ENCODE measurements at places on chromosomes 4 and X.

DNA sequence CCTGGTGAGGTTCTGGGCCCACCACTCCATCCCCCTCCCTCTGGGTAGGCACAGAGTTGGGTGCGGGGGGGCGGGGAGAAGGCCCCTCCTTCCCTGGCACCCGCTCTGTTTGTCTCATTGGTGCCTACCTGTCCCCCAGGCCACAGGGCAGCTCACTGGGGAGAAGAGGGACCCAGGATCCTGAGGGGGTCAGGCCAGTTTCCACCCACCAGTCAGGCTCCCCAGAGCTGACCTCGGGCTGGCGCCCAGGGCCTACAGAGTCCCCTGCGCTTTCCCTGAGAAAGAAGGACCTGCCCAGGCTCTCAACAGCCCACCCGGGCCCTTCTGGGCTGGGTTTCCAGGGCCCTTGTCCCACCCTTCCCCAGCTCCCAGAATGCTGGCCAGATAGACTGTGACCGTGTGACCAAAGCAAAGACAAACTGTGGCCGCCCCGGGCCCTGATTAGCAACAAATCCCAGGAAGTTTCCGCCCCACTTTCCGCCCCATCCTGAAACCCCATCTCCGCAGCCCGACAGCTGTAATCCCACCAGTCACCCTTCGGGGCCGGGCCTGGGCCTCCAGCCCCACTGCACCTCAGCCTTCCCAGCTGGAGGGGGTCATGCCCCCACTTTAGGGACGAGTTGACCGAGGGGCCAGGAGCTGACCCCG, 33.8 kb upstream of the FGFR3 start:
- no peak for DNase-seq

- DNase-seq: no peak
Observed at GRCh38 chr4:112861691-112862674, 187.5 kb upstream of the ANK2 start.

- no peak for DNase-seq
Observed at GRCh38 chr4:139658185-139658584, 7.4 kb upstream of the MGST2 start.

DNA sequence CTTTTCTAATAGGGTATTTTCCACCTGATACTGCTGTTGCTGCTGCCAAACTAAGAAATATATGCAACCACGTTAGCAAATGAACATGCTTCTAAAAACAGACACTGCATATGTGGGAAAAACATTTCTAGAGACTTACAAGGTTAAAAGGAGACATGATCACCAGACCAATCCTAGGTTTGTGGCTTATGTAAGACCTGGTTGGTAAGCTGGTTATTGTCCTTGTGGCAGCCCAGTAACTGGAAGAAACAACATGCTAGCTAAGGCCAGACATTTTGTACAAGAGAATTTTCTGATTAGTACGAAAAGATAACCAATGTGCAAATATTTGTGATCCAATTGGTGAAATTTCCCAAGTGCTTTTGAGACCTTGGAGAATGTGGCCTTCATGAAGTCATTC, 112.0 kb downstream of the AFF2 start:
- DNase-seq: no peak

GRCh38 chr4:172390331-172390730, 577.1 kb downstream of the GALNTL6 start:
- DNase-seq: no peak

GRCh38 chr4:83438719-83439118, 16.9 kb downstream of the HELQ start:
- DNase-seq: no peak

GRCh38 chr4:165512424-165512823, 133.6 kb downstream of the CPE start:
- no peak for DNase-seq

DNA sequence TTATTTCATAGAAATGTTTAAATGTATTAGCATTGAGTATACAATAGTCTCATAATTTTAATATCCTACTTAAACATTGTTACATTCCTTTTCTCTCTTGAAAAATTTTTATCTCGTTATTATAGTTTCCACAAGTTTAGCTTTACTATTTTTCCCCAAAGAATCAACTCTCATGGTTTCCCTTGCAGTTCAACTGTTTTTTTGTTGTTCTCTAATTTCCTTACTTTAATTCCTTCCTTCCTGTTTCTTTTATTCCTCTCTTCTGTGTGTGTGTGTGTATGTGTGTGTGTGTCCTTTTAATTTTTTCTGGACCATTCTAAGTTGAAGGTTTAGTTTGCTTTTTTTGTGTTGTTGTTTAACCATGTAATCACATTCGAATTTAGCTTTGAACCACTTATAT, 171.1 kb downstream of the GASK1B start:
- DNase-seq: no peak

GRCh38 chr4:10117359-10118047, 904 bp upstream of the WDR1 start:
- no peak for DNase-seq

- DNase-seq: no peak
Observed at GRCh38 chr4:107619731-107620130, 100.3 kb downstream of the PAPSS1 start.

- no peak for DNase-seq
Observed at GRCh38 chr4:133856731-133857355, 344.7 kb downstream of the PABPC4L start.

DNA sequence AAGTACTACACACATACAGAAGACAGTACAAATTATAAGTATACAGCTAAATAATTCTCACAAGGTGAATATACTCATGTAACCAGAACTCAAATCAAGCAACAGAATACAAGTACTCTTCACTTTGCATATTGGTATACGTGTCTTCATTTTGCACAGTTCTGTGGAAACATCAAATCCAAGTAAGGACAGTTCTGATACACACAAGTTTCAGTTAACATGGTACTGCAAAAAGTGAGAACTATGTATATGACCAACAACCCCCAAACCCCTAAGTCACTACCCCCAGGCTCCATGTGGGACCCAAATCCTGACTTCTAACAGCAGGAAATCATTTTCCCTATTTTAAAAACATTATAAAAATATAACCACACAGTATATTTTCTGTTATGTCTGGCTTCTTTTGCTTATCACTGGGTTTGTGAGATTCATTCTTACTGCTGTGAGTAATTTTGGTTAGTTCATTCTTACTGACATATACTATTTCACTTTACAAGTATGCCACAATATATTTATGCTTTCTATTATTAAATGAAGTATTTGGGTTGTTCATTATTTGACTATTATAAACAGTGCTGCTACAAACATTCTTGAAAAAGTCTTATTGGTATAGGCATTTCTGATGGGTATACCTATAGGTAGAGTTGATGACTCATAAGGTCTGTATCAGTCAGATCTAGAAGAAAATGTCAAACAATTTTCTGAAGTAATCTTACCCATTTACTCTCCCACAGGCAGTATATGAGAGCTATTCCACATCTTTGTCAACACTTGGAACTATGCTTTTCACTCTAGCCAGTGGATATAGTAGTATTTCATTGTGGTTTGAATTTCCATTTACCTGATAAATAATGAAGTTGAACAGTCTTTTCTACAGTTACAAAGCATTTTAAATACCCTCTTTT, 47.0 kb downstream of the SCLT1 start:
- no peak for DNase-seq

DNA sequence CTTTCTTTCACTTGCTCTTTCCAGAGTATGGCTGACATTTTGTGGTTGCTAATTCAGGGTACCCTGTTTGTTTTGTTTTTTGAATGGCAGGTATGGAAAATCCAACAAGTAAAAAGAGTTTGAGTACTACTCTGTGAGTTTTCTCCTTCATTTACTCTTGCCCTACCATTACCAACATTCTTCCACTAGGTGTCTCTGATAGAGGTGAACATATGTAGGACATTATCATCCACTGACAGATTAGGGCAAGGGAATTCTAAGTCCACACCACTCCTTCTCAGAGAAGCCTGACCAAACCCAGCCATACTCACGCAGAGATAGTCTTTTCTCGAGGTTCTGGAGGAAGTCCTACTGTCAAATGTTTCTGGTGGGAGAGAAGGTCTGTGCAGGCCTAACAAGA, 36.7 kb upstream of the HDAC8 start:
- DNase-seq: no peak

- DNase-seq: no peak
Observed at GRCh38 chrX:57822818-57823217, 87.4 kb downstream of the ZXDA start.

- DNase-seq: no peak
Observed at GRCh38 chr4:95869961-95870500, 30.1 kb downstream of the PDHA2 start.

- DNase-seq: no peak
Observed at GRCh38 chr4:67158666-67159065, 386.6 kb downstream of the CENPC start.

DNA sequence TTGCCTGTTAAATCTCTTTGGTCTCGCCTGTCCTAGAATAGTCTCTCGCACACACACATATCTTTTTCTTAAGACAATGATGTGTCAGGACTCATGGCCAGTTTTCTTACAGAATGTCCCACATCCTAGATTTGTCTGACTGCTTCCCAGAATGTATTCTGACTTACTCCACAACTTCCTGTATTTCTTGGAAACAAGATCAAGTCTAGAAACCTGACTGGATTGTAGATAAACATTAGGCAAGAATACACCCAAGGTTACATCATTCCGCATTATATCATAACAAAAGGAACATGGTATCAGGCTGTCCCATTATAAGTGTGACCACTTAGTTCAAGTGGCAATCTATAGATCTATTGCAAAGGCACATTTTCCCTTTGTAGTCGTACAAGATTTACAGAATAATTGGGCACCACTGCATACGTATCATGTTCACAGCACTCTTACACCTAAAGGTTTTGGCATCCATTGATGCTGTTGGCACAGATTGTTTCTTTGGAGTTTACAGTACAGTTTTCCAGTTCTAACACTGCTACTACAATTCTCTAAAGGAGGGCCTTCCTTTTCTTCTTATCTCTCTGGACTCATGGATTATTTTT, 56.4 kb downstream of the FBXW7 start:
- DNase-seq: no peak

DNA sequence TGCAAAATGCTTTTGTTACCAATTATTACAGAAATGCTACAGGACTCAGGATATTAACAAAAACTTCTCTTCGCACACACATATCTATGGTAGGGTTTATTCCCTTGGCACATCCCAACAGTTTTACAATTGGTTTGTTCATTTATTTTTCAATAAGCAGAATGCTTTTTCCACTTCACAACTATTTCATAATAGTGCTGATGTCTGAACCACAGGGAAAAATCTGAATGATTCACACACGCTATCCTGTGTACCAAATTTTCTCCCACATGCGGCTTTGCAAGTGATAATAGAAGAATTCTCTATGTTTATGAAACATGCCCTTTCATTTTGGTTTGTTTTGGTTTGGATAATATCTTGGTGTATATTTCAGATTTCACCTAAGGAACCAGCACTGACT, 725.7 kb upstream of the TENM3 start:
- no peak for DNase-seq

- no peak for DNase-seq
Observed at GRCh38 chr4:40562681-40563080, 67.0 kb downstream of the RBM47 start.

- no peak for DNase-seq
Observed at GRCh38 chr4:54954656-54955388, 170.6 kb downstream of the KDR start.

- no peak for DNase-seq
Observed at GRCh38 chrX:108064001-108064400, 19.1 kb downstream of the VSIG1 start.

- DNase-seq: no peak
Observed at GRCh38 chr4:140839888-140840790, 84.0 kb upstream of the TBC1D9 start.

- DNase-seq: no peak
Observed at GRCh38 chr4:48300004-48300403, 30.4 kb upstream of the TEC start.

DNA sequence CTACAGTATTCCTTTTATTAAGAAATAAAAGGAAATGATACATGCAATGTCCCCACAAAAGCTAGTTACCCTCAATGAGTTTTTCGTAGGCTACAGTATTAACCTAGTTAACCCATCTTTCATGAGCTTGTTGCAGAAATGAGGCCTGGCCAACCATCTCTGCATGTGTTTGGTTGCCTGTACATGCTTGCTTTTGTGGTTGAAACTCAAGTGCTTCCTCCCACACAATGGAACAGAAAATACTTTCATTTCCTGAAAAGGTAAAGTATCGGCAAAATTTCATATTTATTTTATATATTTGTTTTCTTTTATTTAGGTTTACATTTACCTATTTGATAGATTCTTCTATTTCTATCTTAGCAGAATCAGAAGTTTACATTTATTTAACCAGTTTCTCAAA, 214.6 kb upstream of the FAM241A start:
- DNase-seq: no peak

- no peak for DNase-seq
Observed at GRCh38 chr4:17545374-17546140, 30.6 kb downstream of the CLRN2 start.

DNA sequence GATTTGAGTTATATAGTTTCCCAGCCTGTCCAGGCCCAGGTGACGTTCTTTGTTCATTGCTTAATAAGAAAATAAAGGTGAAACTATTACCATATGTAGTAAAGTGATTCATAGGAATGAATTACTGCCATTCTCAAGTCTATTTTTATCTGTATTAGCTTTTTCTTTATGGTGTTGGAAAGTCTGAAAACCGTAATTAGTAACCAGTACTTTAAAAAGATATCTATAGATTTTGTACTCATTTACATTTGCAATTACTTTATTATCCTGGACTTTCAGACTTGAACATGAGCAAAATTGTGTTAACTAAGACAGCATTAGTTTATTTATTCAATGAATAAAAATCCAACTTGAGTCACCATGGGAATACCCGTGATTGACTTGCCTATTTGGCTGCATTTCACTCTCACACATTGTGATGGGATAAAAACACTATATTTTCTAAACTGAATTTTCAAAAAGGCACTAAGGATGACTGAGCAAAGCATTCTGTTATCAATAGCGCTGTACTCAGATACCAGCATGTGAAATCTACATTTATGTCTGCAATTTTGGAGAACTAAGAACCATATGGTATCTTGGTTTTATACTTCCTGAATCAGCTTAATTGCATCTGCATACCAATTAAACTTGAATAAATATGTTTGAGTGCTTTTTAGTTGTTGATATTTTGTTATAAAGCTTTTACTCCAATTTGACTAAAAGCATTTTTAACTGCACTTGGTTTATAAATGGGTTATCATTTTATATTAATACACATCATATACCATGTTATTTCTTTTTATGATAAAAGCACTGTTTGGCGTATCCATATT, 154.6 kb downstream of the CCSER1 start:
- no peak for DNase-seq

DNA sequence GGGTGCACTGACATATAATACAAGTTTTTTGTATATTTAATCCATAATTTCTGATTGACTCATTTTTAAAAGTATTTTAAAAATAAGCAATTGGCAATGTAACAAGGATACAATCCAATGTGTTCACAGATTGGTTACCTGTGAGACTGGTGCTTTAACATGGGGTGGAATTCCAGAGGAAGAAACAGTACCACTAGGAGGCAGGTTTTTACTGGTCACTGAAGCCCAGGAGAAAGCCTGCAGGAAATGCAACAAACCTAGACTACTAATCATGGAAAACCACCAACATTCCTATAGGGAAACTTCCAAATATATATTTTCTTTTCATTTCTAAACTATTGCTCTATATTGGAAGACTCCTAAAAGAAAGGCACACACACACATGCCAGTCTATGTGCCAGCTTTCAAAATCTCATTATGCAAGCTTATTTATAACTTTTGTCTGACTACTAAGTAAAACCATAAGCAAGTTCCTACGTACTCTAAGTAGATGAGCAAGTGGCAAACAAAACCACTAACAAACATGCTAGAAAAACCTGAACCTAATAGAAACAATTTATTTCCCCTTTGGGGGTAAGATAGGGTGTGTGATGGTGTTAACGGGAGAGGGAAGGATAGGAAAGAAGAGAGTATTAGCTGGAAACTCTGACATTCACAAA, 19.2 kb downstream of the G3BP2 start:
- DNase-seq: no peak

GRCh38 chr4:38572793-38573192, 91.2 kb upstream of the KLF3 start:
- no peak for DNase-seq

All from activated T-helper 1 cell treated with anti-CD3 and anti-CD28 coated beads, Interleukin-2, amount 50 U/mL, for 16 hours (primary cell).